ENCODE measurements at places on chromosomes 4 and X.

GRCh38 chrX:1481636-1482529 is 29.2 kb upstream of the ASMTL start:
- DNase-seq = no peak

- DNase-seq = no peak
Observed at GRCh38 chr4:178599521-178599920, 1157.3 kb upstream of the AGA start.

GRCh38 chr4:84734037-84734436 is 151.1 kb downstream of the CDS1 start:
- no peak for DNase-seq

DNA sequence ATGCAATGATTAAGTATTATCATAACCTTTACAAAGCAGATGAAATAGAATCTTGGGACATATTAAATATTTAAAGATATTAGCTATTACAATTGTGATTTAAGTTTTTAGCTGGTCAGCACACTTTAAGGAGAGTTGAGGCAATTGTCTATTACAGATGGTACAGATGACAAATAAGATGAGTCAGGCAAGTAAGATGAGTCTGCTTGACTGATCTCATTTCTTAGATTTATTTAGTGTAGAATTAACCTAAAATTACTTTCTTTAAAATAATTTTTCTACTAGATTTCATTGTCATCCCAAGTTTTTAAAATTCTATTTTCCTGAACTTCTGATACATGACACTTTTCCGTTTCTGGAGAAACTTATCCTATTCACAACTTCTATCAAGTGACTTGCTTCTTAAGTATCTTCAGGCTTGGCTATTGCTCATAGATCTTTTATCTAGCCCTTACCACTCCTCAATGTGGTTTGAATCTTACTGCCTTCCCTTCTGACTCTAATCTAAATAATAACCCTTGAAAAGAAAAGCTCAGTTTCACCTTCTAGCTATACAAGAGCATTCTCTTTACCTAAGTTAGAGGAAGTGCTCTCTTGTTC is 32.9 kb downstream of the CXCL1 start:
- DNase-seq = peak; percentile 64

DNA sequence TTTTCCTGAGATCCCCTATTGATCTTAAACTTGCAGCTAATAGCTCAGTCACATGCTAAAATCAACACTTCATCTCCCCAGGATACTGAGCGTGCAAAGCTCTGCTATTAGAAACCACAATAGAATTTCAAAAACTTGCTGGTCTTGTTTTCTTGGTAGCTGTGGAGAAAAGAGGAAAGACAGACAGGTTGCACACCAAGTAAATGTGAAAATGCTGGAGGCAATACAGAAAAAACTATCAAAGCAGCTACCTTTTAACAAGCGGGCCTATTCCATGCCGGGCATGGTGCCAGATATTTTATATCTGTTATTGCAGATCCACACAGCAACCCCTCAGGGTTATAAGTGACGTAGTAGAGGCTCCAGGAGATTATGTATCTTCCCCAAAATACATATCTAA is 171.9 kb downstream of the DCTD start:
- no peak for DNase-seq

DNA sequence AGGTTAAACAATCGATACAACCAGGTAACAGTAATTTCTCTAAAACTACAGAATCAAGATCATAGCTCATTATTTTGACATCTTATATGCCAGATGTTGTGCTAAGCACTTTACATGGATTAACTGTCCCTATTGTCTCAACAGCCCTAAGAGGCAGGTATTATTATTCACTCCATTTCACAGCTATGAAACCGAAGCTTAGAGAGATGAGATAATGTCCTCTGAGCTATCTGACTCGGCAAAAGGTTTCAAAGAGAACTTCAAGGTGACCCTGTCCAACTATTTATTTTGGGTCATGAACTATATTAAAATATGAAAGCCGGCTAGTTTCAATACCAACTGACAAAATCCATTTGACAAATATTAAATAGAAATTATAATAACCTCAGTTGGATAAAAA is 10.3 kb downstream of the SLC25A5 start:
- DNase-seq = no peak
